ENCODE measurements at places on chromosomes 3 and 15.

DNA sequence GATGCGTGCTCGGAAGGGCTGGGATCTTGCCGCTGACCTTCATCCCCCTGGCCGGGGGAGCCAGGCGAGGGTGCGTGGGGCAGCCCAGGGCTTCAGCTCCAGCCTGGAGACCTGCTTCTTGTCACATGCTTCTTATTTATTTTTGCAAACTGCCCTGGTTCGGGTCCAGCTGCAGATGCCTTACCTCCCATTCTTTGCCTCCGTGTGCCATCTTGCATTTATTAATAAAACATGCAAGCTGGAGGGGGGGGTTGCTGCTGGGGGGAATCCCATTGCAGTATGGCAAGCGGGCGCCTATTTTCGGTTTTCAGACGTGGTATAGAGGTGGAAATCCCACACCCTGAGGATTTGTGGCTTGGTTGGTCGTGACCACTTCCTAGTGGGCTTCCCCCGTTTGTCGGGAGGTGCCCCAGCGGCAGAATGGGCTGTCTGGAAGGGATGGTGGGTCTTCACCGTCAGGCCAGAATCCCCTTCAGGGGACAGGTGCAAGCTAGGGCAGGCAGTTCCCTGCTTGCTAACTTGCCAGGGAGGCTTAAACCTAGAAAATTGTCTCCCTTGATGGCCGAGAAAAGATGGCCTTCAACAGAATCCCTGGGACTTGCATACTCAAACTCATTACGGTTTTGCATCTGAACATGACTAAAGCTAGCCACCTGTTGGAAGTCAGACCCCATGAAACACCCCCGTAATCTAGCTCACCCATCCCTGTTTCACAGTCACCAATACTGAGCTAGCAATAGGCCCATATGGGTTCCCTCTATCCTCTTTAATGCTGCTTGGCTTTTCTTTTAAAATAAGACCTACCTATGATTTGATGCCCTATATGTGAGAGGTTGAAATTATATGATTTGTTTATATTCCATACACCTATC, 569 bp downstream of the TMEM266 start:
- DNase-seq = peak; percentile 33

GRCh38 chr3:64667887-64668581, 19.8 kb downstream of the ADAMTS9 start:
- DNase-seq = no peak

DNA sequence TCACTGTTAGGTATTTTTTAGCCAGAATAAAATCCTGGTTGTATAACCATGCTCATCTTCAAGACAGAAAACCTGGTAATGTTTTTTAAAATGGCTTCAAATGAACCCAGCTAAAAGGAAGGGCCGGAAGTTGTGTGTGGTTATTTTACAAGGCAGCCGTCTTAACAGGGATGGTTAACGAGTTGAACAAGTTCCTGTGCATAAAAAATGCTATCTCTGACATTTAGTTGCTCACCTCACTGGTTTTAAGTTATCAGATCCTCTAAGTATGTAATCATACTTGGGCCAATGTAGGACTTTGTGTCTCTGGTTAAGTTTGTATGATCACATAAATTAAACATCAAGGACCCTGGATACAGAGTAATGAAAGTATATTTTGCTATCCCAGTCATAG, 2.1 kb downstream of the ATP11B start:
- DNase-seq = peak; percentile 82

DNA sequence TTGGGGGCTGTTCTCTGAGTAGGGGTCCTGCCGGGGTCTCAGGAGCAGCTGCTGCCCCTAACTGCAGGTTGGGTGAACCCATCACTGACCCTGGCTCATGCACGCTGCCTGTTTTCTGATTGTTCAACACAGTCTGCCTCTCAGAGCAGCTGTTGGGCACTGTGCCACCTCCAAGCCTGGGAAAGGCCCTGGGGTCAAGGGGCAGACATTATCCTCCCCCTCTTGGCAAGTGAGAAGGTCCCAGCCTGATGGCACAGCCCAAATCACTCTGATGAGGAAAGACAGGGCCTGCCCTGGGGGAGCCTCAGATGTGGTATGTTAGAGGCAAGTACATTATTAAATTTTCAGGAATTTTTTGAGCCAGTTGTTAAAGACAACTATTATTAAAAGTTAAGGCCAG, 14.1 kb upstream of the GNAT1 start:
- DNase-seq = no peak

GRCh38 chr3:149224736-149225594, 3.3 kb upstream of the CP start:
- DNase-seq = peak; percentile 28

All from NAMALWA (cell line).